ENCODE measurements at places on chromosomes 4 and X. TPM values are rescaled to one million over a fixed set of nuclear protein-coding genes. Genes with fewer than 3 reads are reported as not detected.

FSTL5 gene
- total RNA-seq = not detected

SMARCA1 gene
- not detected for total RNA-seq

BEX4 gene
- total RNA-seq = 5.1 TPM

CFI gene
- 0.10 TPM for total RNA-seq

IL9R gene
- 5.3 TPM for total RNA-seq

CXorf38 gene
- 16.9 TPM for total RNA-seq

CNKSR2 gene
- total RNA-seq = 7.4 TPM

ZNF674 gene
- total RNA-seq = 1.8 TPM

CT45A3 gene
- not detected for total RNA-seq

PAGE1 gene
- total RNA-seq = not detected

MAGEA8 gene
- total RNA-seq = not detected

RTL3 gene
- 0.07 TPM for total RNA-seq

NDUFA1 gene
- total RNA-seq = 71.2 TPM

SMIM31 gene
- not detected for total RNA-seq

HOPX gene
- total RNA-seq = 121 TPM

DGKK gene
- total RNA-seq = not detected

CYTL1 gene
- total RNA-seq = not detected

GAGE12C gene
- total RNA-seq = not detected

RADX gene
- 5.6 TPM for total RNA-seq

MAP7D2 gene
- total RNA-seq = 0.39 TPM

ADAM29 gene
- not detected for total RNA-seq

WDR45 gene
- 49.1 TPM for total RNA-seq

SOX3 gene
- not detected for total RNA-seq

TMEM271 gene
- total RNA-seq = not detected

RPS6KA6 gene
- total RNA-seq = not detected

ADH1C gene
- total RNA-seq = not detected

BCLAF3 gene
- 6.2 TPM for total RNA-seq

DIPK2B gene
- not detected for total RNA-seq
